ENCODE measurements at places on chromosomes 11 and 22. TPM values are rescaled to one million over a fixed set of nuclear protein-coding genes. Genes with fewer than 3 reads are reported as not detected.

- no peak for DNase-seq
Observed at GRCh38 chr22:42860968-42861367, 3.9 kb upstream of the ARFGAP3 start.

DNA sequence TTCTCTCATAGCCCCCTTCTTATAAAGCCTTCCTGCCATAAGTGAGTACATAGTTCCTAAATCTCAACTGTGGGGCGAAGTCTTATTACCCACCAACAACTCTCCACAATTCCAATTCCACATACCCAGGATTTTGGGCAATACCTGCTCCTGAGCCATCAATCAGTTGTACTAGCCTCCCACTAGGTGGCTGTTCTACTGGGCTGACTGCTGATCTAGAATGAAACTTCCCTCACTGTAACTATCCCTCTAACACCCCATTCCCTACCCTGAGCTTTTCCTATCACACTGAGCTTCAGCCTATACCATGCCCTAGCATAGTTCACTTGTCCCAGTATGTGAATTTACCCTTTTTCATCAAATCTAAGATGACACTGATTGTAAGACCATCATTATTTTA lies 52.5 kb downstream of the RRAS2 start:
- no peak for DNase-seq

PRODH gene
- total RNA-seq: 6.7 TPM

GRCh38 chr11:64686466-64687170 lies 36.4 kb downstream of the NRXN2 start:
- no peak for DNase-seq

- no peak for DNase-seq
Observed at GRCh38 chr22:31750365-31751284, 693 bp upstream of the PRR14L start.

DNA sequence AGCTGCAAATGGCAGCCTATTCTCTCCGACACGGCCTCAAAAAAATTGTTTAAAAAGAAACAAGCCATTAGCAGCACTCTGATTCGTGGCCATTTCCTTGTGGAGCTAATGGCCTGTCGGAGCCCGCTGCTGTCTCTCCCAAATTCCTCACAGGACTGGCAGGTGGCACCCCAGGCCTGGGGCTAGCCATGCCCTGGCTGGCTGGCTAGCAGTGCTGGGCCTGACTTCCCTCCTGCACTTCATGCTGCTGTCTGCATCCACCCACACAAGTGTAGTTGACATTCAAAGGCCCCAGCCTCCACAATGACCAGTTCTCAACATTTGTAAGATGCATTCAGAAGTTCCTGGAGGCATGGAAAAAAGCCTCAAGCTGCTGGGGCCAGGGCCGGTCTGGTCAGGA lies 61.5 kb downstream of the SMCO4 start:
- DNase-seq: no peak

DNA sequence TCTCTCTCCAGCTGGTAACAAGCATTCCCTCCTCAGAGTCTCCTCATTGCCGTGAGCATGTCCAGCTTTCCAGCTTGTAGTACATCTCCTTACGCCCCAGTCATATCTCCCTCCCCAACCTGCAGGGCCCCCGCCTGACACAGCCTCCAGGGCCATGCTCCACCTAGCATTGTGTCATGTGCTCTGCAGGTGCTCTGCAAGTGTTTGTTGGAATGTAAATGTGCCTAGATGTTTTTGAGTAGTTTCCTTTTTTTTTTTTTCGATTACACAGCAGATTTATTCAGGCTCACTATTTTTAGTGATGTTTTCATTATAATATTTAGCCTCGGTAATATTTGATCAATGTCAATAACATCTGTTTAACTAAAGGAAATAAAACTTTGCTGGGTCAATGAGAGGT lies 82.5 kb downstream of the NCAM1 start:
- no peak for DNase-seq

DNA sequence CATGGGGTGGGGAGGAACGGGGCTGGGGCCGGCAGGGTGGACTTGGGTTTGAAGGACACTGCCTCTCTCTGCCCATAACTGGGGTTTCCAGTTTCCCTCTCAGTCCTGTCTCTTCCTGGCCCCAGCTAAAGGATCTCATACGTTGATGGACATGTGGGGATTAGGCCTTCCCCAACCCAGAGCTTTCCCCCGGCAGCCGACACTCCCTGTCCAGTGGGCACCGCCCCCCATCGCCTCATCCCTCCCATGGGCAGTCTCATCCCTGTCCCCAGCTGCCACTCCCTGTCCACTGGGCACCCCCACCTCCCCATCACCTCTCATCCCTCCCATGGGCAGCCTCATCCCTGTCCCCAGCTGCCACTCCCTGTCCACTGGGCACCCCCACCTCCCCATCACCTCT lies 22.2 kb upstream of the ACR start:
- no peak for DNase-seq

CLP1 gene
- 12.2 TPM for total RNA-seq

CCDC88B gene
- 13.3 TPM for total RNA-seq

GRCh38 chr11:80778432-80778831 lies 1337.6 kb upstream of the TENM4 start:
- no peak for DNase-seq

GLYATL2 gene
- not detected for total RNA-seq

ACP2 gene
- total RNA-seq: 45.1 TPM

DNA sequence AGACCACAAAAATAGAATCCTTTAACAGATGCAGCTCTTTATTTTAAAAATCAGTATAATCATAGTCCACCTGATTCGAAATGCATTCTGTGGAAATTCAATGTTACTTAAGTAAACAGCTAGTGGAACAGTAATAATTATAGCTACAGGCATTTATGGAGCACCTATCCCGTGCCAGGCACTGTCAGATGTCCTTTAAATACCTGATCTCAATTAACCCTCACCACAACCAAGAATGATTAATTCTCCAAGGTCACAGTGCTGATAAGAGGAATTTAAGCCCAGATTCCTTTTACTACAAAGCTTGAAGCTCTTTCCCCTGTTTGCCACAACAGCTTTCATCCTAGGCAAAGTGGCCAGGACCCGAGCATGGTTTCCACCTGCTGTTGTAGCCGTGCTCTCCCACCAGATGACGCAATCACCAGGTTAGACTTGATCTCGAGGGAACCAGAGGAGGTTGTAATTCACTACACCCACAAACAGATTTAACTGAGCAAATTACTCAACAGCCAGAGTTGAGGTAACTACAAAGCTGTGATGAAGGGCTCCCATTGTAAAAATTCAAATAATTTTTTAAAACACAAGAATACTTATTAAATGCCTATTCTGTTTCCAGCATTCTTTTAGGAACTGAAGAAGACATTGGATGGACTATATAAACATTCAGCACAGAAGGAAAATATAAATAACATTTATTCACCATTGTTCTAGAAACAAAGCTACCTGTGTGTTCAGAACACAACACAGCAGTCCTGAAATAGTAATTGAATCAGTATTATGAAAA lies 10.3 kb downstream of the PRDM10 start:
- DNase-seq: peak; percentile 79

GRCh38 chr11:68942095-68942620 lies 38.5 kb downstream of the IGHMBP2 start:
- no peak for DNase-seq

DNA sequence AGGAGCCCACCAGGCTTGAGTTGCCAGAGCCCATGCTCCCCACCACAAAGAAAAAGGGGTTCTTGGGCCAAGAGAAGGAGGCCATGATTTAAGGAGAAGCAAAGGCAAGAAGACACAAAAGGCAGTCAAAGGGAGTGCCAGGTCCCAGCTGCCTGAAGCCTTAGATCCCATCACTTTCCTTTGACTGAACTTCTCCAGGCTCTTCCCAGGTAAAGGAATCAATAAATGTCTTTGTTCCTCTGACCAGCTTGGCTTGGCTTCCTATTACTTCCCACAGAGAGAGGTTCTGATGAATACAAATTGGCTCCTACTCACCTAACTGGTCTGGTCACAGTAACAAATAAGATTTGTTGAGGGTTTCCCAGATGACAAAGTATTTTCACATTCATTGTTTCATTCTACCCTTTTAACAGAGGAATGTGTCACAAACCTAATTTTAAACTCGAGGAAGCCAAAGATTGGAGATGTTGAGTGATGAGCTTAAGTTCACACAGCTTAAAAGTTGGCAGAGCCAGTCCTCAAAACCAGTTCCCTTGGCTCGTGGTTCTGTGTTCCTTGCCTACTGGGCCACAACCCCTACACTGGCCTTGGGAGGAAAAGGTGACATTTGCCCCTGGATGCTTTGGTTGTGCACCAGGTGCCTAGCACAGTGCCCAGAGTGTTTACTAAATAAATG lies 96.4 kb upstream of the SESN3 start:
- DNase-seq: no peak

GRCh38 chr11:134667505-134667904 lies 255.5 kb upstream of the B3GAT1 start:
- no peak for DNase-seq

NLRP14 gene
- total RNA-seq: 0.47 TPM

DNA sequence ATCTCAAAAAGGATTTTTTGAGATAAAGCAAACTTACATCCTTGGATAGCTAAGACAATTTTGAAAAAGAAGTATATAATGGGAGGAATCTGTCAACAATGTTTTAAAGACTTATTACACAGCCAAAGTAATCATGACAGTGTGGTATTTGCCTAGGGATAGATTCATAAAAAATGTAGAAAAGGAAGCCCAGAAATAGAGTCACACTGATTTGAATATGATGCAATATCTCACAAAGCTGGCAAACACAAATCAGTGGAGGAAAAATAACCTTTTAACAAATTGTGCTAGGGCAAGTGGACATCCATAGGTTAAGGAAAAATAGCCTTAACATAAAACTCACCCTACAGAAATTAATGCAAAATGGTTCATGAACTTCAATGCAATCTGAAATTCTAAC lies 6.0 kb downstream of the XKR3 start:
- no peak for DNase-seq

GRCh38 chr11:31973172-31973571 lies 117.7 kb upstream of the RCN1 start:
- no peak for DNase-seq

SAA1 gene
- 192 TPM for total RNA-seq

ZNF202 gene
- 9.8 TPM for total RNA-seq

DNA sequence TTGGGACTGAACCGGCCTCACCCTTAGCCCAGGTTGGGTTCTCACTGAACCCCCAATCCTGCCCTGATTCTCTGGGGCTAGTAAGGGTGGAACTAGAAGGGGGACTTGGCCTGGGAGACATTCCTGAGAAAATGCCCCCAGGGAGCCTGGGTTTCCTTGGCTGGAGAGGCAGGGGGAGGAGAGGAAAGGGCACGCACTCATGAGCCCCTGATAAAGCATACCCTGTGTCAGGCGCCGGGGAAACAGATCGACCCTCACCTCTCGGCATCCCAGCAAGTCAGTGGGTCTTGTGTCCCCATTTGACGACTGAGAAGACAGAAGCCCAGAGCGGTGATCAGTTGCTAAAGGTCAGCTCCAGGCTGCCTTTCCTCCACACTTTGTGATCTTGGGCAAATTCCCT lies 47.7 kb upstream of the RTL6 start:
- DNase-seq: no peak

- DNase-seq: no peak
Observed at GRCh38 chr11:57276971-57277675, 40.1 kb upstream of the APLNR start.

DNA sequence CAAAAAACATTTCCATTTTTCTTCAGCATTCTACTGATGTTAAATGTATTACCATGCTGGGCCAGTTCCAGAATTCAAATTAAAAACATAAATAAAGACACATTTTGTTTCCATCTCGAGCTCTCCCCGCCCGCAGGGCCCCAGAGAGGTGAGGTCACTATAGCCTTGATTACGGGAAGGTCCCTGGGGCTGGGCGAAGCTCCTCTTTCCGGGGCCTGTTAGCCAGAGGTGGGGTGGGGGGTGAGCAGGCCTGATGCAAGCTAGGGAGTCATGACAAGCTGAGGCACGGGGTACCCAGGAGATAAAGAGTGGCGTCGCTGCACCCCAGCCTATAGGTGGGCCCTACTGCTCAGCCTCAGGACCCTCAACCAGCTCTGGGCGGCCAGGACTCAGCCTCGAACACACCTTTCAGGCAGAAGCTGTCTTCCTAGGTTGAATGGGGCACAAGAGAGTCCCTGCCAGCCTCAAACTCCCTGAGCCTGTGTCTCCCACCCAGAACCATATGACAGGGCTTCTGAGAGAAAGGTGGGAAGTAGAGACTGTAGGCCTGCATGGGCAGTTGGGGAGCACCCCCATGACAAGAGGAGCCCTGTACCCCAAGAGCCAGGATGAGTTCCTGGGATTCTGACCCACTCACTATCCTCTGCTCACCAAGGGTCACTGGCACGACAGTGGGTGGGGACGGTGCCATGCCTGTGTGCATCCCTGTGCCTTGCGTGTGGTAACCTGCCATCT lies 34.8 kb downstream of the KCNQ1OT1 start:
- DNase-seq: peak; percentile 32

MS4A14 gene
- total RNA-seq: 2.1 TPM

ELFN2 gene
- total RNA-seq: 4.6 TPM

PRRG4 gene
- 18.4 TPM for total RNA-seq

GRCh38 chr22:26779108-26779507 lies 121.7 kb downstream of the MIAT start:
- DNase-seq: no peak

RPS13 gene
- 735 TPM for total RNA-seq

C11orf97 gene
- total RNA-seq: not detected

DNA sequence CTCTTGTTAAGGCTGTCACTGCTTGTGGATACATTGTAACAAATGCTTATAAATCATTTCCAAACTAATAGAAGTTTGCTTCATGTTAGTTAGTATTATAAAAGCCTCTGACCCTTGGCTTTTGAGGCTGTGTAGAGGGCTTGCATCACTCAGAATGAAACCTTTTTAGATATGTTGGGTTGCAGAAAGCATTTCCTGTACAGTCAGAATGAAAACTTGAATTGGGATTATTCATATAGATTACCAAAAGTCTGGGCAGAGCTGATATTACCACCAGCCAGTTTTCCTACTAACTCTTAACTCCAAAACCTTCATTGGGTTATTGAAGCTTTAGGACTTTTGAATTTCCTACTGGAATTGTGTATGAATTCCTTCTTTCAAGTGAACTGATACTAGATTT lies 12.0 kb downstream of the KMT2A start:
- DNase-seq: no peak

HSPB2 gene
- 4.4 TPM for total RNA-seq

HPX gene
- total RNA-seq: 1.3 TPM

- DNase-seq: no peak
Observed at GRCh38 chr11:25900814-25901213, 431.1 kb upstream of the ANO3 start.

KCNQ1 gene
- 45.5 TPM for total RNA-seq

DNA sequence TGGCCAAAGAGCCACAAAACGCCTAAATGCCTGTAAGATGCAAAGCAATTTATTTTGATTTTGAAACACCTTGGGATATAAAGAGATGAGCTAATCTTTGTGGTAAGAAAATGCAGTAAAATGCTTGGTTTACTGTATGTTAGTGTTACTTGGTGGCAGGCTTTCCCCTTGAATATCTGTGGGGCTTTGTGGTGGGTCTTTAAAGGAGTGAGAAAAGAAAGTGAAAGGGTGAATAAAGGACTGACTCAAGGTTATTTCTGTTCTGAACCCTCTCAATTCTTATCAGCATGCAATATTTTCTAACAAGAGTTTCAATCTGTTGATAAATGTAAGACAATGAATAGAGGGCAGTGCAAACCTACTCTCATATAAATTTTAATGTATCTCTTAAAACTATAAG lies 1555.9 kb upstream of the RAG2 start:
- DNase-seq: no peak

GRCh38 chr11:79667380-79667779 lies 226.6 kb upstream of the TENM4 start:
- no peak for DNase-seq

- DNase-seq: no peak
Observed at GRCh38 chr22:30855266-30855665, 113.3 kb downstream of the MORC2 start.

GRCh38 chr11:65546217-65546958 lies 11.8 kb downstream of the LTBP3 start:
- peak; percentile 97 for DNase-seq

GRCh38 chr11:74024261-74025029 lies 15.6 kb upstream of the UCP3 start:
- DNase-seq: no peak
